ENCODE measurements at places on chromosomes 4 and X.
A peak's percentile ranks its signal among the peaks of the same experiment; 100 is the strongest.

DNA sequence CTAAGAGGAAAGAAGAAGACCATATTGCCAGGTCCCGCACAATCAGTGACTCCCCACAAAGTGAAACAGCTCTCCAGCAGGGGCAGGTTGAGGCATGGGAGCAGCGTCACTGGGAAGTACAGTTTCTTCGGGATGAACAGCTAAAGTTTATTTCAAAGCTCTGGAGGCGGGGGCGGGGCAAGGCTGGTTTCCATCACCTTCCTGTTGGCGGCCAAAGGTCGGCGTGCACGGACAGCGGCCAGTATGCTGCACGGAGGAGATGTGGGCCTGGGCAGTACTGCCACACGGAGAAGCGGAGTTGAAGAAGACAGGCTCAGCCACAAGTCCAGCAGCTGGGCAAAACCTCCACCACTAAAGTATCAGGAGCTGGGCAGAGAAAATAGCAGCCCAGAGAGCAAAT lies 951 bp upstream of the ZNF518B start:
- no peak for DNase-seq

GRCh38 chr4:159677521-159677920 lies 574.6 kb downstream of the RAPGEF2 start:
- DNase-seq = no peak

- peak; percentile 58 for DNase-seq
These were observed 96.2 kb upstream of the CCSER1 start for GRCh38 chr4:90030953-90031352.

GRCh38 chr4:53645108-53645507 lies 53.8 kb upstream of the LNX1 start:
- DNase-seq = no peak

DNA sequence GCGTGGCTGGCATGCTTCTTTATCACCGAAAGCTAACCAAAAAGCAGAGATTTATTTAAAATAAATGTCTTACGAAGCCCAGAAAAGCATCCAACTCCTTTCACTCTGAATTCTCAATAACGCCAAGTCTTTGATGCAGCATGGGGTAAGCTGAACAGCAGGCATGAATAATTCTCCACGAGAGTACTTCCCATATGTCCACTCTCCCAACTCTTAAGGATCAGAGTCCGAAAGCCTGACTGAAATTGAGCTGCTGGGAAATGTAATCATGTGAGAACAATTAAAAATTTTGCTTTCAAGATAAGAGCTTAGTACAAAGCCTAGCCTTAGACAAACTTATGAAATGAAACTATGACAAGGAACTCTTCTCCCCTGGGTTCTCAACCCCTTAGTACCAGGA lies 7.5 kb upstream of the SLC39A8 start:
- DNase-seq = peak; percentile 23

DNA sequence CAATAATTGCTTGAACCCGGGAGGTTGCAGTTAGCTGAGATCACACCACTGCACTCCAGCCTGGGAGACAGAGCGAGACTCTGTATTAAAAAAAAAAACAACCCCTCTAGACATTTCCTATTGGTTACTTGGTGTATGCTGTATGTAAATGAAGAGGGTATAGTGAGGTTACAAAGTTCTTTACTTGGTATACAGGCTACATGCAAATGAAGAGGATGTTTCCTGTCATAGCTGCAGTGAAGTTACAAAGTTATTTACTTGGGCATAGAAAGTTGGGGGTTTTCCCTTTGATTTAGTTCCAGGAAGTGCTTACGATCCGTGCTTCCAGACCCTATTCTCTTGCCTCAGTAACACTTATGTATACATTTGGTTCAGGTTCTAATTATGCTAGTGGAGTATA lies 38.4 kb upstream of the CLNK start:
- no peak for DNase-seq

- DNase-seq = no peak
These were observed 58.2 kb upstream of the MXD4 start for GRCh38 chr4:2320152-2320551.

DNA sequence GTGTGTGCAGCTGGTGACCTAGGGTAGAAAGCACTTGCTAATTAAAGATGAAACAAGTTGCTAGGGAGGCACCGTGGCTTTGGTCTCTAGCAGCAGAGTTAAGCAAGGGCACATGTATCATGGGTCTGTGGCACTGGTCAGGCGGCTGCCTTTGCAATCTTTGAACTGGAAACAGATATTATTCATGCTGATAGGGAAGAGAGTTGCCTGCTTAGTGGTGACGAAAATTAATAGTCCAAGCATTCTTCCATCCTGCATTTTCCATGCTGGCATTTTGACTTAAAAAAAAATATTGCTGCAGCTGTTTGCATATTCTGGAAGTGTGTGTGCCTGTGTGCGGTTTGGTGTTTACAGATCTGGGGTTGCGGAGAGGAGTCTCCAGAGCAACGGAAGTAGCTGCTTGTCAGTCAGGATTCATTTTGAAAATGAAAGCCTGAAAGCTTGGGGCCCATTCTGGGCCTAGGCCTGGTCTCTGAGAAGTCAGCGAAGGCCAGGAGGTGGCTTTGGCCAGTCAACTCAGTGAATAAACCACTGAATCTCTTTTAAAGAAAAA lies 2.3 kb upstream of the SOWAHD start:
- DNase-seq = no peak

GRCh38 chr4:126251169-126251568 lies 936.4 kb downstream of the FAT4 start:
- DNase-seq = no peak

GRCh38 chrX:118459494-118459893 lies 36.1 kb upstream of the DOCK11 start:
- peak; percentile 36 for DNase-seq

- no peak for DNase-seq
These were observed 851.9 kb upstream of the FRG1 start for GRCh38 chr4:189088780-189089179.

- DNase-seq = no peak
These were observed 48.5 kb upstream of the TSPAN5 start for GRCh38 chr4:98706935-98707334.

- no peak for DNase-seq
These were observed 152.3 kb upstream of the PRDX4 start for GRCh38 chrX:23515028-23515427.

DNA sequence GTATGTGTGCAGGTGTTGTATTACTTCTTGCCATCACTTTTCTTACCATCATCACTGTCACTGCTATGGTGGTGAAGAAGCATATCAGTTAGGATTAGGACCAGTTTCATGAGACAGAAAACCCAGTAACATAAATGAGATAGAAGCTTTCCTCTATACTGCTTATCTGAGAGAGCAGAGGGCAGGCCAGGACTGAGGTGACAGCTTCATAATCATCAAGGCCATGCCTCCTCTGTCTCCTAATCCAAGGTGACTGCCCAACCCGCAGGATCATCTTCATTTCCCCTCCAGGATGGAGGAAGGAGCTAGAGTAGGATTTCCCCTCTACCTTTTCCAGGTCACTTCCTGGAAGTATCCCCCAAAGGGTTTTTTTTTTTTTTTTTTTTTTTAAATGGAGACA lies 35.4 kb downstream of the TMEM131L start:
- no peak for DNase-seq

DNA sequence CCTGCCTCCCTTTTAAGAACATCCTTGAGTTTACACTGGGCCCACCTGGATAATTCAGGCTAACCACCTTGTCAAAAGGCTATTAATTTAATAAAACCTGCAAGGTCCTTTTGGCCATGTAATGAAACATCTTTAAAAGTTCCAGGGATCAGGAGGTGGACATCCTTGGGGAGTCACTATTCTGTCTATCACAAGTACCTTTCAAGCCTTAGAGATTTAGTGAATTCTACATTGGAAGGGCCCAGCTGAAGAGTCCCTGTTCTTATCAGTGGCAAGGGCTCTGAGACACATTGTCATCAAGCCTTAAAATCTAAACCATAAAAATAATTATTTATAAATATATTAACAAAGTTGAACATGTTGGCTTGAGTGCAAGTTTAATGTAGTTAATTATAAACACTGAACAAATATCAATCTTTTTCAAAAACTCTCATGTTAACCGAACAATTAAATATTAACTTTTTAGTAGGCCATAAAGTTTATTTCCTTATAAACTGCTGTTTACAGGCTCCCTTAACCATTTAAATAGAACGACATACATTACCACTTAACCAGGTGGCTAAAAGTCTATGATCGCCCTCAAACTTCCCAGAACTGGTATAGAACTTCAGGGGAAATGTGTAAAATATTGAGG lies 104.4 kb upstream of the CBR4 start:
- DNase-seq = no peak

- peak; percentile 31 for DNase-seq
These were observed 672 bp downstream of the PGM2 start for GRCh38 chr4:37827030-37827685.

GRCh38 chrX:110414273-110414672 lies 55.6 kb downstream of the RTL9 start:
- no peak for DNase-seq

DNA sequence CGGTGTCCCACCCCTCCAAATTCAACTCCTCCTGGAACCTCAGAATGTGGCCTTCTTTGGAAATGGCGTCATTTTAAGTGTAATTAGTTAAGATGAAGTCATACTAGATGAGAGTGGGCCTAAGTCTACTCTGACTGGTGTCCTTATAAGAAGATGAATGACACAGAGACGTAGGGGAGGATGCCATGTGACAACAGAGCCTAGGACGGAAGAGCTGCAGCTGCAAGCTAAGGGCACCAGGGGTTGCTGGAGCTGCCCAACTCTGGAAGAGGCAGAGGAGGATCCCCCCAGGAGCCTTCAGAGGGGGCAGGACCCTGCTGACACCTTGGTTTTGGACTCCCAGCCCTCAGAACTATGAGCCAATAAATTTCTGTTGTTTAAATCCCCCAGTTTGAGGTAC lies 115.1 kb downstream of the STK32B start:
- no peak for DNase-seq

DNA sequence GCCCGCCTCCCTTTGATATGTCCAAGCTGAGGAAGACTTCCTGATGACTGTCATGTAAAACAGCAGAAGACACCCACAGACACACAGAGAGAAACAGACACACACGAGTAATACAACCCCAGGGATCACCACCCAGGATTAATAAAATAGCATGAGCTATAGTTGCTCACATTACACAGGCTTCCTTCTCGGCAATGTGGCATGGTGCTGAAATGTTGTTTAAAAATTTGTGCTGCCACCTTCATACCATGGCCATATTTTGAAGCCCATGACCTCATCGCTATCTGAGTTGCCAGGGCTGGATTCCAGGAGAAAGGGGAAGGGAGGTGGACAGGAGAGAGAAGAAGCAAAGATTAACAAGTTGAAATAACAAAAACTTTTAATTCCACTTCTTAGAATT lies 111.7 kb downstream of the SYNPO2 start:
- DNase-seq = no peak

GRCh38 chr4:8035371-8035780 lies 95.7 kb upstream of the AFAP1 start:
- DNase-seq = no peak

GRCh38 chr4:168999809-169000208 lies 10.2 kb downstream of the CBR4 start:
- no peak for DNase-seq

GRCh38 chr4:78863991-78864390 lies 75.2 kb downstream of the PAQR3 start:
- DNase-seq = no peak

GRCh38 chr4:94995684-94996394 lies 238.1 kb downstream of the BMPR1B start:
- peak; percentile 14 for DNase-seq

DNA sequence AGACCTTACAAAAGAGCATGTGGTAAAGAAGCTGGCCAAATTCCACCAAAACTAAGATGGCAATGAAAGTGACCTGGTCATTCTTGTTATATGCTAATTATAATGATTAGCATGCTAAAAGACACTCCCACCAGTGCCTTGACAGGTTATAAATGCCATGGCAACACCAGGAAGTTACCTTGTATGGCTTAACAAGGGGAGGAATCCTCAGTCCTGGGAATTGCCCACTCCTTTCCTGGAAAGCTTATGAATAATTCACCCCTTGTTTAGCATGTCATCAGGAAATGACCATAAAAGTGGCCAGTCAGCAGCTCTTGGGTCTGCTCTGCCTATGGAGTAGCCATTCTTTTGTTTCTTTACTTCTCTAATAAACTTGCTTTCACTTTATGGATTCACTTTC lies 87.9 kb downstream of the UPRT start:
- DNase-seq = no peak

DNA sequence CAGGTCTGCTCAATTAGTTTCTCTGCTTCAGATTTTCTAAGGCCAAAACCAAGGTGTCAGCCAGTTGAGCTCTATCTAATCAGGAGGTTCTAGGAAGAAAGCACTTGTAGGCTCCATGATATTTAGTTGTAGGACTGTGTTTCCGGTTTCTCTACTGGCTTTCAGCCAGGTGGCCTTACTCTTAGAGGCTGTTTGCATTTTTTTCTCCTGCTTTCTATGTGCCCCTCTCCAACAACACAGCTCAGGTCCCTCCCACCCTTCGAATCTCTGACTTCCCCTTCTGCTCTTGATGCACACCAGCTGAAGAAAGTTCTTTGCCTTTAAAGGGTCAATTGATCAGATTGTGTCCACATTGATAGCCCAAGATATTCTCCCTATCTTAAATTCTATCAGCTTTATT lies 245.2 kb downstream of the RAB28 start:
- DNase-seq = no peak

- DNase-seq = peak; percentile 27
These were observed 361.1 kb upstream of the BOD1L1 start for GRCh38 chr4:13988353-13989305.

DNA sequence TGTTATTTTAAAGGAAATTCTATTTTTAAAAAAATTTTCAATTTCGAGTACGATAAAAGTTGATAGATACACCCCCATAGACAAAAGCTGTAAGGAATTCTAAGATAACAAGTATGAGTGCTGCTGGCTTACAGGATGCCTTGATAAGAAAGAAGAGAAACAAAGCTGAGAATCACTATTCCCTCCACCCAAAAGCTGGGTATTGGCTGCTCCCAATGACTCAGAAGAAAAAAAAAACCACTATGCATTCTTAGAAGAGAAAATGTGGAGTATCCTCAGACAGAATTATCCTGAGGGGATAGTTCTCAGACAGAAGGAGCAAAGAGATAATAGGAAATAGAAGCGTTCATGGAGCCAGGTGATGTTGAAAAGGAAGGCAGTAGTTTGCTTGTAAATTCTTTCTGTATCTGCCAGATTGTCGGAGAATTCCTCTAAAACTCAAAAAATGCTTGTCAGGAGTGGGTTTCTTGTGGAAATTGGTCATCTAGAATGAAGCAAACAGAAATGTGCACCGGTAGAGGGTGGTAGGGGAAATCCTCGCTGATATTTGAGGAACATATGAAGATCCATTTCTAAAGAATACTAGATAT lies 217.5 kb upstream of the ADAMTS3 start:
- DNase-seq = no peak

GRCh38 chr4:187464573-187464972 lies 531.0 kb upstream of the ZFP42 start:
- DNase-seq = no peak

Data from cerebellar cortex (tissue), 1 donor.